Thymus (tissue), 14 donors: ENCODE measurements at places on chromosomes 3 and 15. TPM values are rescaled to one million over a fixed set of nuclear protein-coding genes. Genes with fewer than 3 reads are reported as not detected.
A peak's percentile ranks its signal among the peaks of the same experiment; 100 is the strongest.

DNA sequence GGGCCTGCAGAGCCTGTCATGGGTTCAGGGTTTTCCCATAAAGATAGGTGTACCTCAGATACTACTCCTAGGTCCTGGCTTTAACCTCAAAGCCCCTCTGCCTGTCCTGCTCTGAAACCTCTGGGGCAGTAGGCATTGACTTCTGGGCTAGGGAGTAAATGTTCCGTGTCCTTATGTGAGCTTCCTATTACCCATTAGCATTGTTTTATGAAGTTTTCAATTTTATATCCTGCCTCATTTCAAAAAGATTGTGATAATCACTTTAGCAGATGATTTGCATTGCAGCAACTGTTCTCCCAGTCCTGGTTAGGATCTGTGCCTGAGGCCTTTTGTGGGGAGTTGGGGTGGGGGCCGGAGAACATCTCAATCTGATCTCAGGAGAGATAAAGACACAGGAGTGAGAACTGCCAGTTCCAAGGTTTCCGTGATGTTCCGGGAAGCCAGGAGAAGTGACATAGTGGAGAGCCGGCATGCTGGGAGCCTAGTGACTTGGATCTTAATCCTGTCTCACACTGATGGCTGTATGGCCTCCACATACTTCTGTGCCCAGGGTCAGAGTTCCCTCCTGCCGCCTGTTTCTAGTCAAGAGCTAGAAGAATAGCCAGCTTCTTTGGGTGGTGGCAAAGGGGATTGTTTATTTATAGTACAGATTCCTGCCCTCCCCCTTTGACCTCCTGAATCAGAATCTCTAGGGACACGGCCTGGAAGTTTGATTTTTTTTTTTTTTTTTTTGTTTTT is 10.6 kb downstream of the TPM1 start:
- no peak for DNase-seq

DNA sequence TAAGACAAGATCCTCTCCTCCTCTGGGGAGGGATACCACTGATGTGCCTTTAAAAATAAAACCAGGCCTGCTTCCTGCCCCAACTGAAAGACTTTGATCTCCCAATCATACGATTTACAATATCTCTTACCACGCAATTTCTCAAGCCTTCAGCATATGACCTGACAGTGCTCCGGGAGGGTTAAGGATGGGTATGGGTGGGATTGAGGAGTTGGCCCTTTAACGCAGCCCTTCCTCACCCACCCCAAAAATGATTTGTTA is 67.4 kb downstream of the LRIG1 start:
- no peak for DNase-seq

DNA sequence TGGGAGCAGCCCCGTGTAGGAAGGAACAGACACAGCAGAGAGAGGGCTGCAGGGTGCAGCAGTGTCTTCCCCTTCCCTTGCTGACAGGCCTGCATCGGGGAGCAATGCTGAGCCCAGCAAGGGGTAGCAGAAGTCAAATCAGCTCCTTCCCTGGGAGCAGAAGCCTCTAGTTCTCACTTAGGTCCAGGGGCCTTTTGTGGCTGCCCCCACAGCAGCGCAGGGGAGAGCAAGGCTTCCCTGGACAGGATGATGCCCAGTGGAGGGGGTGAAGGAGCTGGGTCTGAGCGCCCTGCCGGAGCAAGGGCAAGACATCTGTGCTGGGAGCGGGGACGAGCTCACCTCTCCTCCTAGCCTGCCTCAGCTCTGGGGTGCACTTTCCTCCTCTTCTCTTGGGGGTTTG is 827 bp downstream of the PLCB2 start:
- no peak for DNase-seq

- DNase-seq = no peak
Measured at GRCh38 chr3:69791106-69791505, 51.8 kb downstream of the MITF start.

DNA sequence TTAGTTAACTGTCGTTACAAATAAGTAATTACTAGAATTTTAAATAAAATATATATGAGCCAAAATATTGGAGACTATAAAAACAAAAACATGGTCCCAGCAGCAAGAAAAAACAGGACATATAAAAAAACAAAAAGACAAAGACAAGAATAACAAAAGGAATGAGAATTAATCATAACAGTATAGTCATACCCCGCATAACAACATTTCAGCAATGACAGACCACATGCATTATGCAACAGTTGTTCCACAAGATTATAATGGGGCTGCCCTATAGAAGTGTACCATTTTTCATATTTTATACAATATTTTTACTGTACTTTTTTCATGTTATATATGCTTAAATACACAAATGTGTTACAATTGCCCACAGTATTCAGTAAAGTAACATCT is 5.6 kb downstream of the HLTF start:
- DNase-seq = no peak

DNA sequence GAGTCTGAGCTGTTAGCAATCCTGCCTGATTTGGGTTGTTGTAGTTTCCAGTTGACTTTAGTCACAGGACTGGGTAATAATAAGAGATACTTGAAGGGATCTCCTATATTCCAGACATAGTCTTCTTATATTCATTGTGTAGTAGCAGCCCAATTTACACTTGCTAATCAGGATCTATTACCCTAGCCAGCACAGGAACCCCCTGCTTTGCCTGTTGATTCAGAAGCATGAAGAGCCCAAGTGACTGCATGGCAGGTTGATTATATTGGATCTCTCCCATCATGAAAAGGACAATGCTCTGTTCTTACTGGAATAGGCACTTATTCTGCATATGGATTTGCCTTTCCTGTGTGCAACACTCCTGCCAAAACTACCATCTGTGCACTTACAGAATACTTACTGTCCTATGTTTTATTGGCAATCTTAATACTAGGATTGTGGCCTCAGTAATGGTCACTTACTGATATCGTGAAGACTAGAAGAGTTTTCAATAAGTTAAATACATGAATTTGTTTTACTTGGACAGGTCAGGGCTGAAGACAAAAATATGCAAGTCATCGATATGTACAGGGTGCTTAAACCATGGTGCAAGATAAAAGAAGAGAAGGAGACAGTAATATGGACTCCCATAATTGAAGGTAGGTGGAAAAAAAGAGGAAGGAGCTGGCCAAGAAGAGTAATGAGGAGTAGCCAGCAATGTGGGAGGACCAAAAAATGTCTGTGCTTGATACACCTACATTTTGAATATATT is 304.1 kb downstream of the MCTP2 start:
- no peak for DNase-seq

GRCh38 chr15:33154351-33155166 is 40.0 kb downstream of the FMN1 start:
- no peak for DNase-seq

- no peak for DNase-seq
Measured at GRCh38 chr15:89743594-89743993, 7.5 kb downstream of the MESP1 start.

- no peak for DNase-seq
Measured at GRCh38 chr3:101464235-101464634, 48.8 kb downstream of the SENP7 start.

- no peak for DNase-seq
Measured at GRCh38 chr3:64759811-64760210, 72.0 kb upstream of the ADAMTS9 start.

- peak; percentile 22 for DNase-seq
Measured at GRCh38 chr3:38397320-38397719, 50.7 kb downstream of the XYLB start.

Gene GOLGA8Q
- total RNA-seq = 0.42 TPM

GRCh38 chr3:177333533-177334520 is 136.5 kb upstream of the TBL1XR1 start:
- DNase-seq = no peak

- DNase-seq = no peak
Measured at GRCh38 chr3:31562525-31562924, 29.8 kb downstream of the STT3B start.

DNA sequence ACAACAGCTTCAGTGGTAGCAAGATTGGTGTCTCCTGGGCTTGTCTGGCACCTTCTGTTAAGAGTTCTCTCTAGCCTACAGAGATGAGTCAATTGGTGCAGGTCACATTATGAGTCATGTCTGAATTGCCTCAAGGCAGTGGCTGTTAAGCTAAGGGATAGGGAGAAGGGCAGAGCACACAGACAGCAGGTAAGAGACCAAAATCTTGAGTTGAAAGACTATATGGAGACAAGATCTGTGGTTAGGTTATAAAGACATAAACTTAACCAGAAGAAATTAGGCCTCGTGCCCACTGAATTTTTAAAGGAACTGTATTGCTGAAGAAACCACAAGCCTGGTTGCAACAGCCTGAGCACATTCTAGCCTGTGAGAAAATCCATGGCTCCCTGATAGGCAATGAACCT is 19.2 kb upstream of the KPNA1 start:
- DNase-seq = no peak
